ENCODE measurements at places on chromosomes 7 and 10.

DNA sequence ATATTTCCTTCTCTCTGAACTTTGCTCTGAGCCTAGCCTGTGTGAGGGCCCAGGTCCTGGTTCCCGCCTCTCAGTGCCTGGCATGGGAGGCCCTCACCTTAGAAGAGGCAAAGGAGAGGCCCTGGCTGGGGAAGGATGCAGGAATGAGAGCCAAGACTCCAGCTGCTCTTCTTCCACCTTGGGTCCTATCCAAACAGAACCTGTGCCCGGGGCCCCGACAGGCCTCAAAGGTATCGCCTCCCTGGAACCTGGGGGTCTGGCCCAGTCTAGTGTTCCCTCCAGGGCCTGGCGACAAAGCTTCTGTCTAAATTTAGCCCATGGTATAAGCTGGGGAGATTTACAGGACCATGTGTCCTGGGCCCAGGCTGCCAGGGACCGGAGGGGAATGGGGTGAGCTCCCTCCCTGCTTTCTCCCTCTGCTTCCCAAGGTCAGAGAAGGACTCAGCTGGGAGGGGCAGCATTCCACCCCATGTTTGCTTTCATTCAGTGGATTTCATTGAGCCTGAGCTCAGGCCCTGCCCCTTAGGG, 12.0 kb upstream of the CRHR2 start:
- no peak for DNase-seq

GRCh38 chr10:28905371-28905770, 228.1 kb downstream of the BAMBI start:
- DNase-seq: no peak

GRCh38 chr7:2490181-2490651, 14.0 kb upstream of the GRIFIN start:
- DNase-seq: no peak

GRCh38 chr10:34405611-34406462, 409.3 kb downstream of the PARD3 start:
- DNase-seq: no peak

DNA sequence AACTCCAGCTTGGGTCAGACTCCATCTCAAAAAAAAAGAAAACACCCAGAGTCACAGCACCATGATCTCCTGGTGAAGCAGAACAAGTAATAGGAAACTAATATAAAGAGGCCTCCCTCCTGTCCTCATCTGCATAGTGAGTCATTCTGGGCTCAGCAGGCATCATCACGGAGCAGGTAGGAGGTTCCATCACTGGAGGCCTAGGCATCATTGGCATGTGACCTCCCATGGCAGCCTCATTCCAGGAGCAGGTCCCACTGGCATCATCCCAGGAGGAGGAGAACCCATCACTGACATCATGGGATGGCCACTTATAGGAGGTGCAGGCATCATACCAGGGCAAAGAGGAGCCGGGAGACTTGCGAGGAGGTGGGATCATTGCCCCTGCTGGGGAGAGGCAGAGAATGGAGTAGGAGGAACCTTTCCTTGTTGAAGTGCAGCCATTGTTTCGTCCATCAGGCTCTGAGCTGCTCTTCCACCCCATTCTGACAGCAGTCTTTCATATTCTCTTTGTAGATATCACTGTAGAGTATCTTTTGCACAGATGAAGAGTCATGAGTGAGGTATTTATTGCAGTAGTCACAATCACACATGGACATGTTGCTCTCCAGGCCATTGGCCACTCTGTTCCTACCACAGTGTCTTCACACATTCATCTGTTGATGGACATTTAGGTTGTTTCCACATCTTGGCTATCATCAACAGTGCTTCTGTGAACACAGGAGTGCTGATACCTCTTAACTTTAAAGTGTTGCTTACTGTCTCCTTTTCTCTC, 73.8 kb downstream of the OSBPL3 start:
- no peak for DNase-seq

DNA sequence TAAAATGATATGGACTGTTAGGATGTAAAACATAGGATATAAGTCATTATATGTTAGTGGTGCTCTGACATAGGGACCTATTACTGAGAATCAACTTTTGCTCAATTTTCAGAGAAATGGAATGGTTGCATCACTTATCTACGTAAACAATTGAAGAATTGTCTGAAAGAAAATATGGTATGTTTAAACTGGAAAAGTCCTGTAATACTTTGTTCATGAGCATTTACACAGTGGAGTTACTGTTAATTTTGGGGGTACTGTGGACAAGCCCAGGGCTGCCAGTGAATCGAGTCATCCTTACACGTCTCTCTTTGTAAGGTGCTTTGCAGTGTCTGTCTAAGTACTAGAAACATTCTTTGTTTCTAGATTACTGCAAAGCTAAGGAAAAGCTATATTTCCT, 152.0 kb downstream of the ZNF22 start:
- no peak for DNase-seq

All from prostate gland (tissue), 2 donors.